Fibroblast of skin of back (primary cell): ENCODE measurements at places on chromosomes 12 and 14.

DNA sequence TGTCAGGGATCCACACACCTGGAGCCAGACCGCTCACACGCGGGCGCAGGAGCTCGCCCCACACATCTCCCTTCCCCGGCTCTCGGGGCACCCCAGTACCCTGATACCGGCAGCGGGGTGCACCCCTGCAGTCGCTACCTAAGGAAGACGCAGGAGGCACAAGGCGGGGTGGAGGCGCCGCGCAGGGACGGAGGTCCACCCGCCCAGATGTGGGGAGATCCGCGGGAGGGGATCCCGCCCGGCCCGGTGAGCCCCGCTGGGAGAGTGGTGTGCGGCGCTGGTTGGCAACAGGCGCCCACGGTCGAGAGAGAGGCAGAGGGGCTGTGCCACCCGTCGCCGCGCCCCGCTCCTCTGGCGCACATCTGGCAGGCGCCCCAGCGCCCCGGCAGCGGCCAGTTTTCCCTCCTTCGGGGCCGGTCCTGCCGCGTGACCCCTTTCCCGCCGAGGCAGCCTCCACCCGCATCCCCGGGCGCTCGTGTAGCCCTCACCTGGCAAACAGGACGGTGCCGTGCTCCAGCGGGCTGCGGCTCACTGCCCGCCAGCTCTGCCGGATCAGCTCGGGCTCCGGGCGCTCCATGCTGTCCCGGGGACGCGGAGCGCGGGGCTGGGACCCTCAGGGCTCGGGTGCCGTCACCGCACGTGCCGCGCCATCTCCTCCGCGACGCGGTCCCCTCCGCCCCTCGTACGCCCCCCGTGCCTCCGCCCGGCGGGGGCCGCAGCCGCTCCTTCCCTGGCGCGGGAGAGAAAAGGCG, 469 bp downstream of the NGB start:
- no peak for DNase-seq

DNA sequence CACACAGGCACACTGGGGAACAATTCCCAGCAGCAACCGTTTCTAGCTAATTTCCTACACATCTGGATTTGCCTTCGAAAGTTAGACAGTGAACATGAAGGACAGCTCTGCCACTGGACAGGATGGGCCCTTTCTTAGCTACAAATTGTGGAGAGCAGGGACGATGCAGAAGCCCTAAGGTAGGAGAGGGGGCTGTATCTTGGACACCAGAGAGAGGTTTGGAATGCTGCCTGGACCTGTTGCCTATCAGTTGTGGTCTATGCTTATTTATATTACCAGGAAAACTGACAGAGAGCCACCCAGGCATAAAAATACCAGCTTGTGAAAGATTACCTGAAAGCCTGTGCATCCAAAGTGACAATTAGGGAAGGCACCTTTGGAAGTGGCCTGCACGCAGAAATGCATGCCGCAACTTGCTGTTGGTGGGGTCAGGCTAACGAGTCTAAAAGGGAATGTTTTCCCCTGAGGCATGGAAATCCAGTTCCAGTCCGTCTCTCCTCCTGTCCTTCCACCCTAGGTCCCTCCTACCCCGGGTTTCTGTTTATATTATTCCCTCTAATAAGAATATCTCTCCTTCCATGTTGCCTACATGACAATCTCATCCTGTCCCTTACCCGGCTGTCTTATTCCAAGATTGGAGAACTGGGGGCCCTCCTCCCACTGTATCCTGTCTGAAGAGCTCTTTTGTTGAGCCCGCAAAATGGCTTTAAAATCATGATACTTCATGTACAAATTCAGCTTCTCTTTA, 60.2 kb downstream of the MDM2 start:
- DNase-seq: no peak

DNA sequence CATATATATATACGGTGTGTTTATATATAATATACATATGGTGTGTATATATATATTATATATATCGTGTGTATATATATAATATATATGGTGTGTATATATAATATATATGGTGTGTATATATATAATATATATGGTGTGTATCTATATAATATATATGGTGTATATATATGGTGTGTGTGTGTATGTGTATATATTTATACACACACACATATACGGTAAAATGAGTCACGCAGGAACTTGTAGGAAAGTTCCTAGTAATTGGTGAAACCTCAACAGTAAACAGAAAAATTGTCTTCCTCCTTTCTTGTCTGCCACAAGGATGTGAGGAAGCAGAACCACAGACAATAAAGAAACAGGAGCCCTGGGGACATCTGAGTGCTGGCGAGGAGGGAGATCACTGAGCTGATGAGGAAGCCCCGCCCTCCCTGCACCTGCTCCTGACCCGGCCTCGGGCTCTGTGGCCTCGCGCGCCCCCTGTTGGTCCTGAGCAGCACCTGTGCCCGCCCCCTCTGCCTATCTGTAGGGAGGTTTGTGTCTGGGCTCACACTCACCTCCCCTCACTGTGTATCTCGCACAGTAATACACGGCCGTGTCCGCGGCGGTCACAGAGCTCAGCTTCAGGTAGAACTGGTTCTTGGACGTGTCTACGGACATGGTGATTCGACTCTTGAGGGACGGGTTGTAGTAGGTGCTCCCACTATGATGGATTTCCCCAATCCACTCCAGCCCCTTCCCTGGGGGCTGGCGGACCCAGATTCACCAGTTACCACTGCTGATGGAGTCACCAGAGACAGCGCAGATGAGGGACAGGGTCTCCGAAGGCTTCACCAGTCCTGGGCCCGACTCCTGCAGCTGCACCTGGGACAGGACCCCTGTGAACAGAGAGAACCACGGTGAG, 1079.4 kb downstream of the TMEM121 start:
- no peak for DNase-seq

- DNase-seq: peak; percentile 90
Observed at GRCh38 chr12:91215940-91216454, 33.4 kb upstream of the DCN start.

DNA sequence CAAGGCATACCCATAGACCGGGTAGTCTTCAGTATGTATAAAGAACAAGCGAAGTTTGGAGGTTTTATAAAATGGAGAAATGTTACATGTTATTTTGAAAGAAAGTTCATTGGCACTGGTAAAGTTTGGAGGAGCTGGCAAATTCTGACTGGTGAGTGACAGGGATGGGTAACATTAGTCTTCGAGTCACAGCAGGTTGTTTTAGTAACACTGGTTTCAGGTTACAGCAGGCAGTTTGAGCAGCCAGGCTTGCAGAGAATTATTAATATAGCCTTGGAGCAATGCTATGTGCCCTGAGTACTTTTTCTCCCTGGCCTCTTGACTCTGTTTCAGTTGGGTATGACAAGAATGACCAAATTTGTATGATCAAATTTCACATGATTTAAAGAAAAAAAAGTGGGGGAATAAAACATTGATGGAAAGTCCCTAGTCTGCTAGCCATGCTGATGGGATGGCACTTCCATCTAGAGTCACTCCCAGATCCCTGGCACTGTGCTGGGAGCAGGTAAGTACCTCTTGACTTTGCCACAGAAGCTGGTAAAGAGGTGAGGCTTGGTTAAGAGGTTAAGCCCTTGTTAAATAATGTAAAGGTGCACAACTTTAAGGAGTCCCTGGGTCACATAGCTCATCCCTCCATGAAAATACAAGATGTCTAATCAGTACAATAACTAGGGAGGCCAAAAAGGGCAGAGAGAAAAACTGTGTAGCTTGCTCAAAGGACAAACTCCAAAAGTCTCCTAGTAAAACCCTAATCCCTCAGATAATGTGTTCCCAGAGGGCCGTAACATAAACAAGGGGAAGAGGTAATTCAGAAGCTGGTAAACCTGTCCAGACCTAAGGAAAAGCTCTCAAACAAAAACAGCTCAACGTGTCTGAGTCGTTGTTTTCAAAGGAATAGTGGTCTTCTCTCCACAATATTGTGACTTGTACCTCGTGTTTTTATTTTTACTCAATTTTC, 12.7 kb upstream of the SVOP start:
- DNase-seq: no peak

- no peak for DNase-seq
Observed at GRCh38 chr12:109288571-109288970, 20.5 kb downstream of the FOXN4 start.

DNA sequence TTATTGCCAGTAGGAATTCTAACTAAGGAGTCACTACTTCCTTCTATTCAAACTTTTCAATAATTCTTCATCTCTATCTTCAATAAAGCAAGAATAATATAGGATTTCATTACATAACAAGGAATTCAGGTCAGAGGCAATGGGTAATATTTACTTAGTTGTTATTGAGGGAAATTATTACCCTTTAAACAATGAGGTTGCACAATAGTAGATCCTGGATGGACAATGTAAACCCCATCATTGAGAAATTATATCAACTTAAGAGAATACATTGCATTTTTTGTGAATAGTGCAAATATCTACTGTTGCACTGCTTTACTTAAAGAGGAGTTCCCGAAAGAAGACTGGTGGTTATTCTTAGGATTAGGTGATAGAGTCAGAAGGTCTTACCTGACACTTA, 43.8 kb downstream of the A2M start:
- DNase-seq: no peak

- no peak for DNase-seq
Observed at GRCh38 chr14:50036211-50036610, 80.2 kb downstream of the VCPKMT start.

- no peak for DNase-seq
Observed at GRCh38 chr12:114391088-114391487, 14.9 kb downstream of the TBX5 start.

- peak; percentile 79 for DNase-seq
Observed at GRCh38 chr12:26198742-26199141, 3.4 kb downstream of the SSPN start.

DNA sequence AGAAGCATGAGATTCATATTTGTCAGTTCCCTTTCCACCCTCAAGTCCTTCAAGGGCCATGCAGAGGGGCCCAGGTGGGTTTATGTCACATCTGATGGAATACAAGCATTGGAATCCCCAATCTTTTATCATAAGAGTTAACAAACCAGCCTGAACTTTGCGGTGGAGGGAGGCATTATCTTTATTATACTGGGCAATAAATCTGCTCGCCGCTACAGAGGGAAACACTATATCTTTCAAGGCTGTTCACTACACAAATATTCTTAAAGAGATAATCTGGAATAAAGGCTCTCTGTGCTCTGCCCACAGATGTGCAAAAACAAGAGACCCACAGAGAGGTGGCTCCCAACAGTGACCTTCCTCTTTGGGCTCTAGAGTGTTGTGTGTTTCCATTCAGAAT, 153.6 kb upstream of the PLEKHA5 start:
- no peak for DNase-seq

GRCh38 chr14:80587096-80587724, 354.3 kb downstream of the CEP128 start:
- DNase-seq: peak; percentile 43

DNA sequence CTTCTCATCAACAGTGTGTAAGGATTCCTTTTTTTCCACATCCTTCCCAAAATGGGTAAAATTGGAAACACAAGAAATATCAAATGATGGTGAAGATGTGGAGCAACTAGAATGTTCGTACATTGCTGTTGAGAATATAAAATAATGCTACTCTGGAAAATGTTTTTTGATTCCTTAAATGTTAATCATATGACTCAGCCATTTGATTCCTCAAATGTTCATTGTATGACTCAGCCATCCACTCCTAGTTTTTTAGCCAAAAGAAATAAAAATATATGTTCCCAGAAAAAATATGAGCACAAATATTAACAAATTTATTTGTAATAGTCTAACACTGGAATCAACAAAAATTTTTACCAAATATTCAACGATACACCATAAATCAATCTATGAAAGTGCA, 1108.6 kb downstream of the LRFN5 start:
- DNase-seq: peak; percentile 61

- DNase-seq: peak; percentile 91
Observed at GRCh38 chr12:24600996-24601395, 347.9 kb downstream of the BCAT1 start.

DNA sequence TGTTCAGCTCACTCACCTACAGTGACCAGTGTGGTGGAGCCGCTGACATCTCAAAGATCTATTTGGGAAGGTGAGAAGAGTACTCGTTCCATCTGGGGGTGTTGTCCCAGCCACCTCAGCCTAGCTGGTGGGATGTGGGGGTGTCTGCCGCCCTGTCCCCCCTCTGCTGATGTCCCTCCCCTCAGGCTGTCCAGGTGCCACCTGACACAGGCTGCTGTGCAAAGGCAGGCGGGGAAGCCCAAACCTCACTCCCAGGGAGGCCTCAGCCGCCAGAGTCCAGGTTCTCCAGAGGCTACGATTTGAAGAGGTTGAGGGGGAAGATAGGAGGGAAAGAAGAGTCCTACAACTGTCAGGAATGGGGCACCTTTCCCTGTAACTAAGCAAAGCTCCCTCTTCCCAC, 51.3 kb upstream of the FKBP4 start:
- DNase-seq: no peak

DNA sequence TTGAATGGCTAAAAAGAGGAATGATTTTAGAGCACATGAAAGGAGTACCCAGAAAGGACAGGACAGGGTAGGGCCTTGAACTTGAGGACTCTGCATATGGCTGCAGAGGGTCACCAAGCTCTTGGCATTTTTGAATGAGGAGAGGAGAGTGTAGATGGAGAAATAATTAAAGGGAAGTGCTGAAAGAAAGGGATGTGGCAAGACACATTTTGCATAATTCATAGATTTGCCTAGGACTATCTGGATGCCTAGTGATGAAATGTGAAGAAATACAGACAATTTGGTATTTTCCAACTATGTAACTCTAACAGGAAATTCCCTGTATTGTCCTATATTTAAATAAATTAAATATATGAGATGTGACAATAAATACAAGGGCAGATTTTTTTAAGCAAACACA, 27.5 kb upstream of the MDM1 start:
- no peak for DNase-seq

DNA sequence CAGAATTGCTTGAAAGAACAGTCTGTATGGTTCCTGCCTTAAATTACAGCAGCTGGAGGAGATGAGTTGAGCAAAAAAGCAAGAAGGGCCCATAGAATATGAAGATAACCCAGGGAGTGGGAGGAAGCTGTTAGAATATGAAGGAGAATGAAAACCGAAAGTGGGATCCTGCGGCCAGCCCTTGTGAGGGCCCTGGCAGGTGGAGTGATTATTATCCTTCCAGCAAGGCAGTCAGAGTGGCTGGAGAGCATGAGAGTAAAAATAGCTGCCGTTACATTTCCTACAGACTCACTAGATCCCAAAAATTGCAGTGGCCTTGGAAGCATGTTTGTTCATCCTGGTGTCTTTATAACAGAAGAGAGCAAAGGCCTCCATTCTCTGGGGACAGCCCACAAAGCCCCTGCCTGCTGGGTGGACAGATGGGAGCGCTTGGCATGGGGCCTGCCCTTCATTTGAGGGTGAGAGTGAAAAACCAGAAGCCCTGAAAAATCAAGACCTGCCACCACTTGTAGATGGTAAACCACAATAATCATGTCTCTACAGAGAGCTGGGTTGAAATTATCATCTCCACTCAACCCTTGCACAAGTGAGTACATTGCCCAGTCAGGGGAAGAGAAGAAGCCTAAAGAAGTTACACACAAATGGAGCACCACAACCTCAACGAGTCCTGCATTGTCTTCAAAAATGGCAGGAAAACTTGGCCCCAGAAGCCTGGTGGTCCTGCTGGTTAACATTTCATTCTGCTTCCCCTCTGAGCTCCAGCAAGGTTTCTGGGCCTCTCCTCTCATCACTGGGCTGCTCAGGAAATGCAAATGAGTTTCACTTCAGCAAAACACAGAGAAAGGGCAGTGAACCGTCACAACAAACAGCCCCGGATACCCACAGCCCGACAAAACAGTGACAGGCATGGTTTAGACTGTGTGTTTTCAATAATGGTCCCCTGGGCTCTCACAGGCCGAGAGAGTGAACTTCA, 20.5 kb downstream of the ZDHHC22 start:
- DNase-seq: no peak

GRCh38 chr14:105479431-105480158, 5.0 kb downstream of the CRIP2 start:
- DNase-seq: no peak
